ENCODE measurements at places on chromosomes 16 and 17.

DNA sequence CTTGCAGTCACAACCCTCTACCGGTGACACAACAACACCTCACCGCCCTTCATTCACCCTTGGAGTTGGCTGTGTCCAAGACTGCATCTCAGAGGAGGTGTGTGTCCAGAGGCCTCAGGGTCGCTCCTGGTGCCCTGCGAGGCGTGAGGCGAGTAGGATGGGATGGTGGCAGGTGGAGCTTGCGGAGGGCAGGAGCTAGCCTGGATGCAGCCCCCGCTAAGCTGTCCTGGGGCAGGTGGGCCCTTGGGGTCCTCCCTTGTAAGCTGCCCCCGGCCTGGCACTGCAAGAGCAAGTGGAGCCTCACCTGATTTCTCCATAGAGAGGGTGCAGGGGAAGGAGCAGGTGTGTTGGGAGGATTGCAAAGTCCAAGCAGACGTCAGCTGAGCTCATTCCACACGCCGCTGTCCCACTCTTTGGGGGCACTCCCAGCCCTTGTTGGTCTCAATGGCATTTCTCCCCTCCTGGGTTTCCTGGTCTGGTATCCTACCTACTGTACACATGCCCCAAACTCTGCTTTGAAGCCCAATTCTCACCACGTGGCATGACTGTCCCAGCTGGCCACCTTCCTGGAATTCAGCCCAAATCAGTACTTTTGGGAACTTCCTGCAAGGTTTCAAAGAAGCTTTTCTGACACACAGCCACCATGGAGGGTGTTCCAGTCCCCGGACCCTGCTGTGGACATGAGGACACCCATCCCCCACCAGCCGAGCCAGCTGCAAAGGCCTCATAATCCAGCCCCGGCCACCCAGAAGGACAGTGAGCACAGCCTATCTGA is 18.1 kb upstream of the ICAM2 start:
- no peak for DNase-seq

GRCh38 chr17:68903286-68903685 is 51.9 kb downstream of the ABCA8 start:
- no peak for DNase-seq

DNA sequence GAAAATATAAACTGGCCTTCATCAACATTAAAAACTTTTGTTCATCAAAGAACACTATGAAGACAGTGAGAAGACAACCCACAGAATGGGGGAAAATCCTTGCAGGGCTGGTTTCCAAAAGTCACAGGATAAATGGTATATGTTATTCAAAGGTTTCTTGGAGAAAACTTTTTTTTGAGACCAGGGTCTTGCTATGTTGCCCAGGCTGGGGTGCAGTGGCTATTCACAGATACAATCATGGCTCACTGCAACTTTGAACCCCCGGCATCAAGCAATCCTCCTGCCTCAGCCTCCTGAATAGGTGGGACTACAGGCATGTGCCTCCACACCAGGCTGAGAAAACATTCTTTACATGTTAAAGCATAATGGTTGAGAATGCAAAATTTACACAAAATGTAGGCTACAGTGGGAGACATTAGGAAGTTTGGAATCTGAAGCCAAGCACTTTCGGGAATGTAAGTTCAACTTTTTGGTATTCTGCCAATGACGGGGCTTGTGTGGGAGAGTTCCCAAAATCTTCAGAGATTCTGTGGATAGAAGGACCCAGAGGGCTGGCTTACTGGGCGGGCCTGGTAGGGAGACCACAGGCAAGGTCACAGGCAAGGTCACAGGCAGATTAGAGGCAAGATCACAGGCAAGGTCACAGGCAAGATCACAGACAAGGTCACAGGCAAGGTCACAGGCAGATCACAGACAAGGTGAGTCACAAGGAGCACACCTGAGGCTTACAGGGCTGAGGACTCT is 24.2 kb upstream of the ATP2A3 start:
- no peak for DNase-seq

- DNase-seq = no peak
Measured at GRCh38 chr17:77929871-77930436, 28.5 kb upstream of the TNRC6C start.

DNA sequence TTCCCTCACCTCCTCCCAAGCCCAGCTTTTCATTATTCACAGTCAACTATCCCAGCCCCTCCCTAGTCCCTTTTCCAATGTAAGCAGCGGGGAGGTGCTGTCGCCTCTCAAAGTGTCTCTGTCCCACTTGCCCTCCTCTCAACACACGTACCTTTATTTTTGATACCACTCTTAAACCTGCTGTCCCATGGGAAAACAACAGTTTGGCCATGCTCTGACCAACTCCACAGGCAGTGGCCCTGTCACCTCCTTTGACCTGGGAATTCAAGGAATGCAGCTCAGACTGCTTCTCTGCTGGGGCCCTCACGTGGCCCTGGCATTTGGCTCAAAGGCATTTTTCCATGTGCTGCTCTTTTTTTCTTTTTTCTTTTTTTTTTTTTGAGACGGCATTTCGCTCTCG is 4.2 kb downstream of the LYRM9 start:
- DNase-seq = no peak

GRCh38 chr16:81635063-81635937 is 143.8 kb upstream of the PLCG2 start:
- no peak for DNase-seq

DNA sequence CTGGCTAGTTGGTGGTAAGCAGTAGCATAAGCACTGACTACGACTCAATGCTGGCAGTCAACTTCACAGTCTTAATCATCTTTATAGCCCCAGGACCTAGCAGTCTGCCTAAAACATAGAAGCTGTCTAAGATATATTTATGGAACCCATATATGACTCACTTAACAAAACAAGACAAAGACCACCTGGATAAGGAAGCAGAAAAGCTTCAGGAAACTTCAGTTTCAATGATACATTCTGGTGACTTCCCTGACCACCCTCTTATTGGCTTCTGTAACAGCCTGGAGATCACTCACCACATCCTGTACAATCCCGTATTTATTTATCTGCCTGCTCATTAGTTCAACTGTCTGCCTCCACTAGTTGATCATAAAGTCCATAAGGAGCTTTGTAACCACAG is 95.5 kb downstream of the PMP22 start:
- DNase-seq = no peak

DNA sequence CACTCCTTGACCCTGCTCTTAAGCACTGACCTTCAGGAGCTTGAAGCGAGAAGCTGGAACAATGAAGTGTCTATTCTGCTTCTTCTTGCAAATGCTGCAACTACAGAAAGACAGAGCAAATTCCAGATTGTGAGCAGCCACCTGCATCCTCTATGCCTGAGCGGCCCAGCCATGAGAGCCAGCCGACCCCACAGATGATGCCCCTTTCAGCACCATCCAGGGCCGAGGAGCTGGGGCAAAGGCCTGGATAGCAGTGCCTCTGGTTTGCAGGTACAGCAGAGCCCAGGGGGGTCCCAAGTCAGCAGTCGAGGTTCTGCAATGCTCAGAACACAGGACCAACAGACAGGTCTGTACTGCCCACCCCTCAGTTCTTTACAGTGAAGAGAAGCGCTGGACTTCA is 4.7 kb downstream of the CENPV start:
- DNase-seq = no peak

DNA sequence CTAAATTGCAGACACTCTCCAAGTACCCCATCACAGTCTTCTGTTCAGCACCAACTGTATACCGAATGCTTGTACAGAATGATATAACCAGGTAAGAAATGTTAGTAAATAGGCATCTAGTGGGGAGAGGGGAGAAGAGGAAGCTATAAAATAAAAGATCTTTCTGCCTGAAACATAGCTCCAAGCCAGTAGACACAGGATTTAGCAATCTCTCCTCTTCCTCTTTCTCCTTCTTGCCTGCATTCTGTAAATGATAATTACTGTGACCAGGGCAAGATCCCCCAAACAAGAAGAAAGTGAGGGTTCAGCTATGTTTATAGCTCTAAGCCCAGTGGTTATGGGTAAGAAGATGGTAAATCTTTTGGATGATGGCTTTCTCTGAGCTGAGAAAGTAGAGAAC is 17.9 kb downstream of the ACSM3 start:
- no peak for DNase-seq

DNA sequence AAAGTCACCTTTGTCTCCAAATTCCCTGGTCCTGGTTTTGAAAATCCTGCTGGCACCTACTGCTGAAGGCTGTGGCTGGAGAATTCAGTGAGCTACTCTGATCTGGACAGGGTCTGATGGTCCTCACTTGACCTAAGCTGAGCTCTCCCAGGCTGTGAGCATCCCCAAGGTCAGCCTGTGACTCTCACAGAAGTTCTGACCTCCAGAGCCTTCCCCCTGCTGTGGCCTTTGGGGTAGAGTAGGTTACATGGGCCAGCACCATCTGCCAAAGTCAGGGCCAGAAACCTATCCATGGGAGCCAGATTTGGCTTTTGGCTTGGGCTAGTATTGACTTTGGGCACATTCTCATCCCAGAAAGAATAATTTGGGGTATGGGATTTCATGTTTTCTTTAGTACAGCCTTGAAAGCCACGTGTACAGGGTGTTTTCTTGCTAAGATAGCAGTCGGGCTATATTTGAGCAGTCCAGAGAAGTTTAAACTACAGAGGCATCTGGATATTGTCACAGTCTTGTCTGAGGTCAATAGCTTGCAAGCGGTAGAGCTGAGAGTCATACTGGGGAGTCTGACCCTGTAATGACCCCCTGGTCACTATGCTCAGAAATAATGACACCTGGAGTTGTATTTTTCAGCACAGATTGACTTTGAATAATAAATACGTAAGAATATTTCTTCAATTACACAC is 6.2 kb upstream of the AGRP start:
- no peak for DNase-seq

DNA sequence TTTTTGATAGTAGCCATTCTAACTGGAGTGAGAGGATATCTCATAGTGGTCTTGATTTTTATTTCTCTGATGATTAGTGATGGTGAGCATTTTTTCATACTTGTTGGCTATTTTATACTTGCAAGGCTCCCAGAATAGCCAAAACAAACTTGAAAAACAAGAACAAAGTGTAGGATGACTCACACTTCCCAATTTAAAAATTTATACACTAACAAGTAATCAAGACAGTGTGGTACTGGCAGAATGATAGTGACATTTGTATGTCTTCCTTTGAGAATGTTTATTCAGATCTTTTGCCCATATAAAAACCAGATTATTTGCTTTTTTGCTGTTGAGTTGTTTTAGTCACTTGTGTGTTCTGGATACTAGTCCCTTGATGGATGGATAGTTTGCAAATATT is 17.8 kb downstream of the SPECC1 start:
- no peak for DNase-seq

DNA sequence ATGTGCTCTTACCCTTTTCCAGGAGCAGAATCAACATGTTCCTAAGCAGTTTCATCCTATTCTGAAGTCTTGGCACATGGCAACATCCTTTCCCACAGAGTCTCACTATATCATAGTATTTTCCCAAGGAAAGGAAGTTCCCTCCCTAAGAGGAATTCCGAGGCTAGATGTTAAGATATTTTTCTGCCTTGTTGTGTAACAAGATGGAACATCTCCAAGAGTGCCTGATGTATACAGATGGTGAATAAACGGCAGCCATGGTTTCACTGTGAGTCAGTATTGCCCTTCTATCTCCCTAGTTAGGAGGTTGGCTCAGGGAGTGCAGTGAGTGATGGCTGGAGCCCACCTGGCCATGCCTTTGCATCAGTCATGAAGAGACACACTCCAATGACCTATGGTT is 48.2 kb downstream of the SPACA3 start:
- DNase-seq = no peak

DNA sequence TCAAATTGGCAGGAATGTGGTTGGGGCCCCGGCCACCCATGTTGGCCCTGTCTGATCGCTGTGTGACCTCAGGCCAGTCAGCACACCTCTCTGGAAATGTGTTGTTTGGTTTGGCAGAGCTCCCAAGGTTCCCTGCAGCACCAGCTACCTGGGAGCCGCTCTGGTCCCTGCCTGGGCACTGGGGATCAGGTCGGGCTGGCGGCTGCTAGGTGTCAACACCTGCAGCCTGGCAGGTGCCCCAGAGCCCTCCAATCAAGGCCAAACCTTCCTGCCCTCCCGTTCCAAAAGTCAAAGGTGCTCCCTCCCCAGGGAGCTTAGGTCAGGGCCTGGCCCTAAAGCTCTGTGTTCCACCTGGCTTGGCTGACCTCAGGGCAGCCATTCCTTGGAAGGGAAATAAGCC is 55.9 kb downstream of the ZDHHC7 start:
- DNase-seq = no peak

DNA sequence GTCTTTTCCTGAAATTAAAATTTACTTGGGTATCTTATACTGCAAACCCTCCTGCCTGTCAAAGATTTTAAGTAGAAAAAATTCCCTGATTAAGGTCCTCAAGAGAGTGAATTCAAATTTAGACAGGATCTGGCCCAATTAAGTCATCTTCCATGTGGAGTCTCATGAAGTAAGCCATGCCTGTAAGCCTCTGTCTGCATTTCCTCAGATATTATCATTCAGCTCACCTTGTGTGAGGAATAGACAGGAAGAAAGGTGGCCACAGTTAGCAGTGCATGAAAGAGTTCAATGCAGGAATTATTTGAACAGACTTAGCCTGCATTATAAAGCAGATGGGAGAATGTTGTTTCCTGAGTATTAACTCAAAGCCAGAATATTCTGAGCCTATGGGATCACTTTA is 174.7 kb downstream of the HS3ST3A1 start:
- no peak for DNase-seq

DNA sequence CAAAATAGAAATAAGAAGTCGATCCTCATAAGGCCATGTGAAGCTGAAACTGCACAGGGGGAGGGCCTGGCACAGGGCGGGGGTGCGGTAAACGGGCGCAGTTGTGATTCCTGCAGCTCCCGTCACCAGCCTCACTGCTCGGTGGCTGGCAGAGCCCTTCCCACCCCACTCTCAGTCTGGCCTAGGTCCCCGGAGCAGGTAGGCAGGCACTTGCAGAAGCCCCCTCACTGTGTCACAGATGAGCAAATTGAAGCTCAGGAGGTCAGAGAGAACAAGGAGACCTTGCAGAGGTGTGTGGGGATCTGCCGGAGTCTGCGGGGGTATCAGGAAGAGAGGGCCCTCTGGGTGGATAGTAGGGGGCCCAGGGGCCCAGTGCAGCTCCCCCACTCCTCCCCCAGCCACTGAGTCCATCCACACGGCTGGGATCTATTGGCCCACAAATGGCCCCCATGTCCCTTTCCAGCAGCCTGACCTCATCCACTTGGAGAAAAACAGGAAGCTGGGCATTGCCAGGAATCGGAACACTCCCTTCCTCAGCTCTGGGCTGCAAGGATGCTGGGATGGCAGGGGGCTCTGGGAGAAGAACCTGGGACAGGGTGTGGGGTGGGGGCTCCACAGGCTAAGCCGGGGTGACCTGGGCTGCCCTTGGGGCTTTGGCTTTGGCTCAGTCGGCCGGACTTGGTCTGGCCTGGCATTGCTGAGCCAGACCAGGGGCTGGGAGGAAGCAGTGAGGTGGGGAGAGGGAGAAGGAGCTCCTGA is 21.4 kb upstream of the MAP3K14 start:
- DNase-seq = no peak

DNA sequence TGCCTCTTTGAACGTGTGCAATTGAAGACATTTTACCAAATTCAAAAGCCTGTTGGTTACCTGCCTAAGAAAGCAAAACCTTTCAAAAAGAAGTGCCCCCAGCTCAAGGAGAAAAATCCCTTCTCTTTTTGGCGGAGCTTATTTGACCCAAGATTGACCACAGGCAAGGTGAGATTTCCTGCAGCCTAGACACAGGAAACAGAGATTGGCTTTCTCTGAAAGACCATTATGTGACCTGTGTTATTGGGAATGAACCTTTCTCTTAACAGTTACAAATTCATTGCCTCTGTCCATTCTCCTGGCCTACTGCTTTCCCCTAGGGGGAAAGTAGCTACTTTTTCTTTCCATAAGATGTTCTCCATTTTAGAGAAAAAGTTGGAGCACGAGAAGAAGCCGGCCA is 42.1 kb upstream of the MAF start:
- DNase-seq = no peak

Measured in NCI-H1048 (cell line).